ENCODE measurements at places on chromosomes 12 and 14. TPM values are rescaled to one million over a fixed set of nuclear protein-coding genes. Genes with fewer than 3 reads are reported as not detected.
A peak's percentile ranks its signal among the peaks of the same experiment; 100 is the strongest.

Gene TTC8
- 48.9 TPM for total RNA-seq

Gene BHLHE41
- 0.72 TPM for total RNA-seq

Gene SEL1L
- 78.9 TPM for total RNA-seq

Gene CISTR
- not detected for total RNA-seq

Gene LIMA1
- 183 TPM for total RNA-seq

Gene BAZ1A
- 43.6 TPM for total RNA-seq

Gene TRPV4
- total RNA-seq, result 1.1 TPM

Gene CACNA1C
- 1.6 TPM for total RNA-seq

Gene TCL1B
- not detected for total RNA-seq

Gene ELK3
- total RNA-seq, result 14.5 TPM

Gene SOAT2
- total RNA-seq, result 0.18 TPM

- no peak for DNase-seq
Measured at GRCh38 chr12:62720025-62720424, 214.9 kb downstream of the PPM1H start.

GRCh38 chr12:7015555-7016370 lies 2.5 kb downstream of the LPCAT3 start:
- no peak for DNase-seq

GRCh38 chr12:9134981-9135628 lies 19.4 kb upstream of the A2M start:
- peak; percentile 3 for DNase-seq

DNA sequence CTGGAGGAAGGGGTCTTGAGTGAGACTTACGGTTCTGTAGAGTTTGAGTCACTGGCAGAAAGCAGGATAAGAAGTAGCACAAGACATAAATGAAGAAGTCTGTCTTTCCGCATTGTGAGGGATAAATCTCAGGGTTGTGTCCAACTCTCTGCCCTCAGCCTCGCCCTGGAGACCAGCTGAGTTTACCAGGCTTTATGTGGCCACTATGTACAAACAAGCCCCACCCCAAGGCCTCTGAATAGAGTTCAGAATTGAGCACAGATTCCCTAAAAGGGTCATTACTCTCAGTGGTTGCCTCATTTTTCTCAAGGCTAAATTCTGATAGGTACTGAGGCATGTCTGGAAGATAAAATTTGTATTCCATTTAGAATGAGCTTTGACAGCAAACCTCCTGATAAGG lies at the start of gene PZP:
Gene PZP (minus strand): TSS at position 167 of the 400 bp plus-strand sequence. CDS start 54 bp downstream, at position 113.
- DNase-seq, result no peak

DNA sequence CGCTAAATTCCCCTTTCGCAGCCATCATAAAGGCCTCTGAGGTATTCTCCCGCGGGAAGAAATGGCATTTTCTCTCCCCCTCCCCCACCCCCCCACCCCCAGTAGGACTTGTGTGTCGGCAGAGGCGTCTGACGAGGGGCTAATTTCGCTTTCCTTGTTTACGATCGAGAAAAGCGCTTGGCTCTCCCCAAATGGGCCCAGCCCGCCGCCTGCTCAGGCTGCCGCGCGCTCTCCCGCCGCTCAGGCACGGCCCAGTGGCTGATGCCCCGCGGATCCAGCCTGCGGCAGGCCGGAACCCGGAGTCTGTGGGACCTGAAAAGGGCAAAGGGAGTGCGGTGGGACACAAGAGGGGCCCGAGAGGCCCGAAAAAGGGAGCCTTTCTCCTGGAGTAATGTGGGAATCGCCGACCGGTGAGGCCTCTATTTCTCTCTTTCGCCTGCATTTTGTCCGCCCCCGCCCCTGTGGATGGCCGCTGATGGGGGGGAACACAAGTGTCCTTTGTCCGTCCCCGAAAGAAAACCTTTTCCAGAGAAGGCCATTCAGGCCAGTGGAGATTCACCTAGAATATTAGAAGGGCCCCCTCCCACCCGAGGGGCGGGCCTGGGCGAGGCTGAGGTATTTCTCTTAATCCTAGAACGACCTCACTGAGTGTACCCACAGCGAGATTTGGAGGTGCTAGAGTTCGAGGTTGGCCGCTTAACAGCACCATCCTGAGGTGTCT lies 9.0 kb upstream of the HOXC6 start:
- DNase-seq, result no peak

DNA sequence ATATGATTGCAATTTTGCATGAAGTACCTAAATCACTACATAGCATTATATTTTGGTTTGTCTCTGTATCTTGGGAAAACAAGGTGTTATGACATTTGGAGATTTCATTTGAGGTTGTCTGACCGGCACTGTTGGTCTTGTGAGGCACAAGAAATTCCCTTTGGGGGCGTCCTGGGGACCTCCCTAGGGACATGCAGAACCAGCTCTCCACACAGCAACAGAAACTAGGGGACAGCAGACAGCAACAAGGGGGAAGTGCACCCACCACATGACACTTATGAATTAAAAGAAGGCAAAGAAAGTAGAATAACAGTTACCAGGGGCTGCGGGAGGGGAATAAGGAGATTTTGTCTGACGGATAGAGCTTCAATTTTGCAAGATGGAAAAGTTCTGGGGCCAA lies 14.4 kb downstream of the DDX54 start:
- DNase-seq, result no peak

DNA sequence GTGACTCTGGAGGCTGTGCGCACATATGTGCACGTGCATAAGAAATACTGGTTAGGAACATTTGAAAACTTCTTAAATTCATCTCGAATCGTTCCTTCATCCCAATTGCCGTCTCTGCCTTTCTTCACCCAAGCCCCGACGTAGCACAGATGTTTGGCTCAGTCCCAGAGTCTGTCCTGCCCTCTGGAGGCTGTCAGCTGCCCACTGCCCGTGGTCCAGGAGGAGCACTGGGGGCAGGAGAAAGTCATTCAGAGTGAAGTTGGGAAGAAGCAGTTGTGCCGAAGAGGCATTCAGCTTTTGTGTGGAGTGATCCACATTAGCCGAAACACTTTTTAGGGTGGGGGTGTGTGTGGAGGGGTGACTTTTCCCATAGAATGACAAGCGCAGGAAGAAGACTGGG lies 124.9 kb downstream of the TSPAN9 start:
- DNase-seq, result no peak

DNA sequence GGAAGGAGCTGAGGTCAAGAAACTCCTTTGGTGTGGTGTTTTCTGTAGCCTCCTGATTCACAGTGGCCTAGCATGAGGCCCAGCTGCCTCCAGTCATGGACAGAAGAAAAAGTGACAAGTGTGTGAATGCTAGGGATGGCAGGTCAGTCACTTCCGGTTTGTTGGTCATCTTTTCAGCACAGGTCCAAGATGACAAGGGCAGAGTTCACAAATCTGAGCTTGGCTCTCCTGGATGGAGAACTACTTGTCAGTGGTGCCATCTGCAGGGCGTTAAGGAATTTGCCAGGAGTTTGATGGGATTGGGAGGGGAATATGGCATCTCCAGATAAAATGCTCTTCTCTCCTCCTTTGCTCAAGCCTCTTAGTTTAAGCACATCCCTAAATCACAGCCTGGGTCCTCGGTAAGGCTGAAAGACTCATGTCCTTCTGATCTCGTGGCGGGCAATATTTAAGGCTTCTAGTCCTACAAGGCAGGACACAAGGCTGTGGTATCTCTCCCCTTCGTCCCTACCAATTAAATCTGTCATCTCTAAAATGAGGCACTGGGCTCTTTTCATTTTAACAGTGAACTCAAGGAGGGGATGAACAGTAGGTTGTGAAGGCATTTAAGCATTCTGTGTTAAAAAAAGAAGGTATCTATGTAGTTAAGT lies 10.0 kb downstream of the TUBA1B start:
- DNase-seq, result peak; percentile 71

DNA sequence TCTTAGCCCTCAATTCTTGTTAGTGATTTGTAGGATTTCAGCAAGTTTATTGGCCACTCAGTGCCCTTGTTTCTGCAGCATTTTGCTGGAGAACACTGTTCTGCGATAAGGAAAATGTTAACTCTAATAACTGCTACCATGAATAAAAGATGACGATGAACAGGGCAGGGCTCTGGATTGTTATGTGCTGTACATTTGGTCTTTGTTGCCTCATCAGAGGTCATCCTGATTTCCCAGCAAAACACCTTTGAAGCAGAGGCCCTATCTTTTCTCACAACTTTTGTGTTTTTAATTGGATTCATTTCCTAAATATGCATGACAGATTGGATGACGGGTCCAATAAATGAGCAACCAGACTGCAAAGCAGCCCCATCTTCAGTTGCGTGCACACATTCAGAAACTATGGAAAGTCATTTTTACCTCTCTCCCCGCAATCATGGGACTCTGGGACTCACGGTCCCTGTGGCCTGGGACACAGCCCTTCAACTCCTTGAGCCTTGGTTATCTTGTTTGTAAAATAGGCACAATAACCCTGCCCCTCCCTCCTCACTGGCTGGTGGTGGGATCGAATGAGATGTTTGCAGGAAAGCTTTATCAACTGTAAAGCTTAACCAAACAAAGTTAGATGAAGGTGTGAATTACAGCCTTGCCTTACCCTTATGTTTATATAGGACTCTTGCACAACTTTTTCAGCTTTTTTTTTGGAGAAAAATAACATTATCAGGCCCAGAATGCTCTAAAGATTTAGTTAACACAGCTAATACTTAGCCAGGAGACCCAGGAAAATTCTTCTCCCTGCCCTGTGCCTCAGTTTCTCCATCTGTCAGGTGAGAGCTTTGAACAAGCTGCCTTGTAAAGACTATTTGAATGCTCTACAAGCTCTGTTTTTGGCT lies 45.4 kb downstream of the RPH3A start:
- DNase-seq, result no peak

GRCh38 chr12:47817272-47818006 lies 2.3 kb downstream of the HDAC7 start:
- no peak for DNase-seq

DNA sequence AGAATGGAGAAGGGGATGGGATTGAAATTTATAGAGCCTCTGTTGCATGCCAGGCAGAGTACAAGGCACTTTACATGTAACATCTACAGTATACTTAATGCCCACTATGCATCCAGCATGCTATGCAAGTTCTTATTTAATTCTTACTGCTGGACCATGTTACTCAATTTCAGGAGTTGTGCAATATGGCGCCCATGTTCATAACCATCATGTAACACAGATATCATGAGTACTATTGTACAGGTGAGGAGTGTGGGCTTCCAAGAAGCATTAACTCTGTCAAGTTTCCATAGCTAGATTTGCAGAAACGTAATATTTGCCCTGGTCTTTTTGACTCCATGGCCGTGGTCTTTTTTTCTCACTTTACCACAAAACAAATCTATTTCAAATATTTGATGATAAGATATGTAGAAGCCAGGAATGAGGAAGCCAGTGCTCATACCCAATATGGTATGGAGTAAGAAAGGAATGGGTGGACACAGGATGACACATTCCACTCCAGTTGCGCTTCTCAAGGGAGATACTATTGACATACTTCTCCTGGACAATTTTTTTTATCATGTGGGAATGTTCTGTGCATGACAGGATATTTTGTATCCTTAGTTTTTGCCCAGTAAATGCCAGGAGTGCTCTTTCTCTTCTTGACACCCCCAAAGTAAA lies 191.8 kb downstream of the C12orf75 start:
- peak; percentile 31 for DNase-seq

GRCh38 chr12:111353026-111353425 lies 15.9 kb downstream of the PHETA1 start:
- no peak for DNase-seq

- DNase-seq, result no peak
Measured at GRCh38 chr12:120574106-120574505, 7.1 kb downstream of the POP5 start.

DNA sequence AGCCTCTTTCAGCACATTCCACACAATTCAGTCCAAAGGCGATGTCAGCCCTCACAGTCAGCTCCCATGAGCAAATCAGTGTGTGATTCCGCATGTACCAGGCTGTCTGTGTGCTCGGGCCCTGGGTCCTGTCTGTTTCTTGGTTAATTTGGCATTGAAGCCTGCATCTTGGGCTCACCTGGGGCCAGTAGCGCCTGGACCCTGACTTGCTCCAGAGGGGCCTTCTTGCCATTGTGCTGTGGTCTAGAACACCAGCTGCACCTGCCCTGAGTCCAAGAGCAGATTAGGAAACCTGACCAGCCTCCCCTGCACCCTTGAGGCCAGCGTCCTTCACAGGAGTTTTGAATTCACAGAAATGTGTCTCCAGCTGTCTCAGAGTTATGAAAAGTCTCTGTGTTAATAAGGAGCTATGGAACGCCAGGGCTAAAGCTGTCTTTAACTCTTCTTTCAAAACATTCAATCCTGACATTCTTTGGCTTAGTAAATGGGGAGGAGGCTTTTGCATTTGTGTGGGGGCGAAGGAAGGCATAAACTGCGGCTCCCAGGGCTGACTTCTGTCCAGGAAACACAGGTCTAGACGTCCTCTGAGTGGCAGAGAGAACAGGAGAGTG lies 102.2 kb downstream of the ARF6 start:
- peak; percentile 39 for DNase-seq

DNA sequence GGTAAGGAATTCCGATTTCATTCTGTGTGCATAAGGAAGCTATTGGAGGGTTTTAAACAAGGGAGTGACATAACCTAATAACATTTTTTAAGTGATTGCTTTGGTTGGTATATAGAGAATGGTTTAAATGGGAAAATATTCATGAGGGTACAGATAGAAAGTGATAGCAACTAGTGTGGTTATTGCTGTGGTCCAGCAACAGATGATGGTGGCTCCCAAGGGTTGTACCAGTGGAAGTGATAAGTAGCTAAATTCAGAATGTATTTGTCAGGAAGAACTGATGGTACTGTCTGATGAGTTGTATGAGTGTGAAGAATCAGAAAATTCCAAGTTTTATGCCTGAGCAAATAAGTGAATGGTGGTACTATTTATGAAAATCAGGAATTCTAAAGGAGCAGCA lies 2.6 kb upstream of the CNOT2 start:
- no peak for DNase-seq

GRCh38 chr12:46134205-46134811 lies 134.5 kb downstream of the SLC38A1 start:
- no peak for DNase-seq

DNA sequence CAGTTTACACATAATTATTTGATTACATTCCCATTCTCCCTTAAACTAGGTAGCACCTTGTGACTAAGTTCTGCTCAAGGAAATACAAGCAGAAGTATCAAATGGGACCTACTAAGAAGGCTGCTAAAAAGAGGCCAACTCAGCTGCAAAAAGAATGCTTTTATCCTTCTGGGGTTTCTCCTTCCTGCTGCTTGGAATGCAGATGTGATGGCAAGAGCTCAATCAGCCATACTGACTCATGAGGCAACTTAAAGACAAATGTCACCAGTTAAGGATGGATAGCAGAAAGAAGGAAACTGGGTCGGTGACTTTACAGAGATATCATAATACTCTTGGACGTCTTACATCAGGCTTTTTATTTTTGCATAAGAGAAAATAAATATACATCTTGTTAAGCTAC lies 38.0 kb upstream of the RAP1B start:
- peak; percentile 24 for DNase-seq

GRCh38 chr12:108772247-108772646 lies 40.9 kb upstream of the CORO1C start:
- no peak for DNase-seq

- DNase-seq, result peak; percentile 96
Measured at GRCh38 chr12:64178122-64178521, 44.0 kb downstream of the KICS2 start.

- no peak for DNase-seq
Measured at GRCh38 chr12:46258129-46258528, 10.7 kb downstream of the SLC38A1 start.

- DNase-seq, result no peak
Measured at GRCh38 chr12:114682106-114682784, 1.7 kb downstream of the TBX3 start.

- DNase-seq, result no peak
Measured at GRCh38 chr12:42015051-42015461, 129.6 kb downstream of the GXYLT1 start.

Data from IMR-90 (cell line).